Activated CD4-positive, alpha-beta T cell treated with anti-CD3 and anti-CD28 coated beads, Interleukin-2, amount 10 ng/mL, durations not matched to agents 24 days and 14 days (primary cell): ENCODE measurements at places on chromosomes 3 and 15.
A peak's percentile ranks its signal among the peaks of the same experiment; 100 is the strongest.

- no peak for DNase-seq
Measured at GRCh38 chr3:130811557-130811956, 64.9 kb upstream of the PIK3R4 start.

DNA sequence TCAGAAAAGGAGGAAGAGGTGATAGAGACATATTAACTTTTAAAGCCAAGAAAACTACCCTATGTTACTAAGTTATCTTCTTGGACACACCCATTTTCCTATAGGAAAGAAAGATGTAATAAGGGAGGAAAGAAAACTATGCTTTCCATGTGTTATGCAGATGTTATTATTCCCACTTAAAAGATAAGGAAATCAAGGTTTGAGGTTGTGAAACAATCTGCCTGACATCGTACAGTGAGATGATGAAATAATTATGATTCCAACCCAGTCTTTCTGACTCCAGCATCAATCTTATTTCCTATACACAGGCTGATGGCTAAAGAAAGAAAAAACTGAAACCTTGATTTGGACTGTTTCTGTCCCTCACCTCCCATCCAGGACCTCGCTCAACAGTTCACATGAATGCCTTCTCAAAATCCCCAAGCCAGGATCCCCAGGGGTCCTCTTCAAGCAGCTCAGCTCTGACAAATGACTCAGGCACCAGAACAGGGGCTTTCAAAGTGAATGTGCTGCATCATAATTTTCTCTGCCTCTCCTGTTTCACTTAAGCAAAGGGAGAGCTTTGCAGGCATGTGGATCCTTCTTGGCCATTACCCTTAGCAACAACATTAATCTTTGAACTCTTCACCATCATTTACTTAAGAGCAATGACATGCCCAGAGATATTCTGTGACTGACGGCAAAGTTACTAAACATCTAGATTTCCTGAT is 12.4 kb upstream of the EID1 start:
- DNase-seq = no peak

DNA sequence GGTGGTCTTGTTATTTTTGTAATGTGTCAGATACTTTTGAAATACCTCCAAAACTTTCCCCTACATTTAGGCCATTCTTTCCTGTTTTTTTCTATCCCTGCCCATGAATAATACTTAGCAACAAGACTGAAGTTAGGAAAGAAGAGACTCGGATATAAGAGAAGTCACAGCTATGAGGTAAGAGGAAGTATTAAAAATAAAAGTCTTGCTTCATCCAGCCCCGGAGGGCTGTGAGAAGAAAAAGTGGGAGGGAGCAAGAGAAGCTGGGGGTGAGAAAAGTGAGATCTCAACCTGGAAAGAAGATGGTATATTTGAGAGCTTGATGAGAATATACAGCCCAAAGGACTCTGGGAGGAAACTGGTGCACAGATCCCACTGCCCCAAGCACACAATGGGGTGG is 213.5 kb upstream of the CDIN1 start:
- DNase-seq = no peak

DNA sequence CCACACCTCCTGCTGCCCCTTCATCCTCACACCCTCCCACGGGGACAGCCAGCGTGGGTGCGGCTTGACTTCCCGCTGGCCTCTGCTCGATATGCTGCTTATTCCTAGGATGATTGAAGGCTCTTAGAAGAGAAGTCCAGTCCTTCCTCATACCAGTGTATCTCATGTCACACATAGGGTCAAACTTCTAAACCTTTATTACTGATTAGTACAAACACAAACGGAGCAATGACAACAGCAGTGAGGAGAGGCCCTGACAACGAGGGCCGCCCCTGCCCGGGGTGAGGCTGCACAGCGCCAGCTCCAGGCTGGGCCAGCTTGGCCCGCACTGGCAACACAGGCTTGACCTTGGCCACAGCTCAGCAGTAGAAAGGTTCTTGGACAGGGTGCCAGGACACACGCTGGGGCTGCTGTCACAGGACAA is 3.7 kb downstream of the CIB1 start:
- no peak for DNase-seq

GRCh38 chr15:51619331-51620035 is 3.1 kb downstream of the DMXL2 start:
- DNase-seq = no peak

DNA sequence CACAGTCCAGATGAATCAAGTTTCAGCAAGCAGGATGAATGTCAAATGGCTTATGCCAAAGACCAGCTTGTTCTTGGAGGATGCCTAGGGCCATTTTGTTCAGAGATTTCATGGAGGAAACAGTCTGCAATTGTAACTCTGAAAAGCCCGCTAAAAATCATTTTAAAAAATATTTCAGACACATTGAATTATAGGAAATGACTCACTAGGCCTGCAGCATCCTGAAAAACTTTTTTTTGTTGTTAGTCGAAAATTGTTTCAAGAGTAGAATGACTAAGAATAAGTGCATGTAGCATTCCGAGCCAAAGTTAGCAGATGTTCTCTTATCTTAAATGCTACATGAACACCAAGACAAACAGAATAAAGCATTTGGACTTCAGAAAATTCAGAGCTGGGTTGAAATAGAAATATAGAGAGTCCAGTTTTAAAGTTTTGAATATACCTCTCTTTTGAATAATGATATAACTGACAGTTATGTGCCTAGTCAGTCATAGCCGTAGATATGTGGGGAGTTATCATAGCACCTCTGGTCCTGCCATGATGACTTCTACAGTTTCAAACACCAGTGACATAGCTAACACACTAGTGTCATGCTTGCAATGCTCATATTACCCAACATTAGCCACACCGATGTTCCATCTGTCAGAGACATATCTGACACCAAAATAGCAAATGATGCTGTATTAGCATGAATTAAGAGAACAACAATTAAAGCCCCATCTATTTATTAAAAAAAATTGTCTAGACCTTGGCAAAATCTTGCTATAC is 1462.8 kb upstream of the GBE1 start:
- DNase-seq = no peak

- no peak for DNase-seq
Measured at GRCh38 chr15:69979262-69979661, 118.5 kb downstream of the TLE3 start.

- DNase-seq = no peak
Measured at GRCh38 chr15:69288531-69289341, 10.0 kb upstream of the PAQR5 start.

DNA sequence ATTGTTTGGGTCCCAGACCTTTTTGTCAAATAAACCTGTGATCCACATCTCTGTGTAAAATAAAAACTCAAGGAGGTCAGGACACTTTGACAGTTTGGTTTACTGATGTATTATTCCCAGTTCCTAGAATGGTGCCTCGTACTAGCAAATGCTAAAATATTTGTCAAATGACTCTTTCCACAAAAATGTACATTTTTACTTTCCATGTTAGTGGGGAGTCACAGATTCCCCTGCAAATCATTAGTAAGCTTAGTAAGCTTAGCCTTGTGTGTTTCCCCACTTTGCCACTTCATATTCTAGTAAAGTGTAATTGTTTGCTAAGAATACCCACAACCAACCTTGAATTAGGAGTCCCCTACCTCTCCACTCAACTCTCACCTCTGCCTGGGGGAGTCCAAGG is 2.4 kb upstream of the MAGI1 start:
- no peak for DNase-seq

DNA sequence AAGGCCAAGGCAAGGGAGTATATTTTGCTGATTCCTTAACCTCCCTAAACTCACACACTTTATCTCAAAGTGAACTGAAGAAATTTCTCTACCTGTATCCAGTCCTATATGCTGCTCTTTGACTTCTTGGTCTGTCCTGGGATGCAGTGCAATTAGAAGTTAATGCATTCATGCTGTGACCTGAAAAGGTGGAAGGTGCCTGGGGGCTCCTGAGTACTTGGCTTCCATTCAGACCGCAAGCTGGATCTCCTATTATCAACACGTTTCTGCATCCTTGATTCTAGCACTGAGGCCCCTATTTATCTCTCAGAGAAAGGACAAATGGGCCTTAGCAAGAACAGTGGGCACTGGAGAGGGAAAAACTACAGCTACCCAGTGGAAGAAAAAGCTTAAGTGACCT is 17.7 kb upstream of the CADPS start:
- no peak for DNase-seq

DNA sequence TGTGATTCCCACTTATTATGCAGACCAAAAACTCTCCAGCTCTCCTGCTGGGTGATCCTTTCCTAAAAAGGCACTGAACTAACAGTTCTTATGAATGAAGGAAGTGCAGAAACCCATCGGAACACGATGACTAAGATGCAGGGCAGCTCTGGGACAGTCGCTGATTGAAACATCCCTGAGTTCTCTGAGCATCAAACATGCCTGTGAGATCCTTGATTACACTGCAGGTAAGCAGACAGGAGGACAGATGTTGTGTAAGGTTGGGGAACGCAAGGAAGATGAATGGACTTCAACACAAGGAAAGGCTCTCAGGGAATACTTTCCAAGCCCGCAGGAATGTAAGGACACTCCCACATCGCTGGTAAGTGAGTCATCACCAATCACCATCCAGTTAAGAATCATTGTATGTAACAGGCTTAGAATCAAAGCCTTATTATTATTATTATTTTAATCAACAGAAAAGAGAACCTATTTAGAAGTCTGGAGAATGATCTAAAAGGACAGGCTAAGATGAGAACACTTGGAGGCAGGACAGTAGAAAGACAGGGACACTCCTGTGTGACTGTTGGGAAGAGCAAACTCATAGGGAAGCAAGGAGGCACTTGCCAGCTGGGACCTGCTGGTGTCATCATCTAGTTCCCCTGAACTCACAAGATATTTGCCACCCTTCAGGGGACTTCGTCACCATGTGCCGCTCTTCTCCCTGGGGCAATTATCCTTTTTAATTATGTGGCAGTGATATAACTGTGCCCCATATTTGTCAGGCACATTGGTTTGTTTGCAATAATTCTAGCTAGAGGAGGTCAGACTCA is 26.0 kb downstream of the TMEM158 start:
- DNase-seq = no peak

GRCh38 chr3:14725564-14726440 is 50.9 kb downstream of the C3orf20 start:
- peak; percentile 29 for DNase-seq

DNA sequence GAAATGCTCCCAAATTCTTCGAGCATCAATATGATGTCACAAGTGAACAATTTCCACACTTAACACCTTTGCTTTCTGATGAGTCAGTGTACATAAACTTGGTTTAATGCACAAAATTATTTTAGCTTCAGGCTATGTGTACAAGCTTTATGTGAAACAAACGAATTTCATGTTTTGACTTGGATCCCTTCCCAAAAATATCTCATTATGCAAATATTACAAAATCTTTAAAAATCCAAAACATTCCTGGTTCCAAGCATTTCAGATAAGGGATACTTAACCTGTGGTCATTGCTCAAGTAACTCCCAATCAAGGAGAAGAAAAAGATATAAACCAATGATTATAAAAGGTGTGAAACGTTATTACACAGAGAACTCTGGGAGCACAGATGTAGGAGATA is 25.2 kb downstream of the RAB5A start:
- no peak for DNase-seq

GRCh38 chr3:133991637-133992036 is 38.1 kb downstream of the SLCO2A1 start:
- no peak for DNase-seq

DNA sequence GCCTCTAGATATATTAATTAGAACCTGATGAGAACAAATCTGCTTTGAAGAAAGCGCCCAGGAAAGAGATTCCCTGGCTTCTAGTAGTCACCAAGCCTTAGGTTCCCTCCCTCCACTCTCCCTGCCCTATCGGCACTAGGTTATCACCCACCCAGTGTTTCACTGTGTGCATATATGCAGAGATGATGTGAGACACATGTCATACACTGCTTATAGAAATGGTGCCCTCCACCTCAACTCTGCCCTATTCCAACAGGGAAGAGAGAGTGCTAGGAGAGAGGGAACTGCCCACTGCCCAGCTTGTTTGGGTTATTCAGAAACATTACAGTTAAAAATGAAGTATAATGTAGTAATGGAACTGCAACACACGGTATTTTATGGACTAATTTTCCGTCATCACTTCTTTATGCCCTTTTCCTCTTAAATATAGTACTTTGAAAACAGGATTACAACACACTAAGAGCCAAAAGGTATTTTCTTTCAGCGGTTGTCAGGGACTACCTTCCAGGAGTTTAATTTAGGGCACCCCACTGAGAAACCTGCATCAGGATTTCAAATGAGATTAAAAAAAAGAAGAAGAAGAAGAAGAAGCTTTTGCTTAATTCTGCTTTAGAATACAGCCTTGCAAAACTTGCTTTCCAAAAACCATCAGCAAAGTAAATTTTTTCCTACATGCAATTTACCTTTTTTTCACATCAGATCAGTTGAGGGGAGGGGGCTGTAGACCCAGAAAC is 55.3 kb downstream of the MEIS2 start:
- DNase-seq = no peak

- no peak for DNase-seq
Measured at GRCh38 chr3:93855401-93855800, 118.3 kb downstream of the PROS1 start.

GRCh38 chr15:68585574-68586273 is 6.9 kb downstream of the CORO2B start:
- DNase-seq = no peak

GRCh38 chr3:33482111-33482521 is 41.9 kb upstream of the UBP1 start:
- DNase-seq = peak; percentile 12

- DNase-seq = peak; percentile 56
Measured at GRCh38 chr3:51588724-51589123, 50.2 kb downstream of the RAD54L2 start.

GRCh38 chr15:71171195-71171594 is 55.9 kb downstream of the THSD4 start:
- no peak for DNase-seq

DNA sequence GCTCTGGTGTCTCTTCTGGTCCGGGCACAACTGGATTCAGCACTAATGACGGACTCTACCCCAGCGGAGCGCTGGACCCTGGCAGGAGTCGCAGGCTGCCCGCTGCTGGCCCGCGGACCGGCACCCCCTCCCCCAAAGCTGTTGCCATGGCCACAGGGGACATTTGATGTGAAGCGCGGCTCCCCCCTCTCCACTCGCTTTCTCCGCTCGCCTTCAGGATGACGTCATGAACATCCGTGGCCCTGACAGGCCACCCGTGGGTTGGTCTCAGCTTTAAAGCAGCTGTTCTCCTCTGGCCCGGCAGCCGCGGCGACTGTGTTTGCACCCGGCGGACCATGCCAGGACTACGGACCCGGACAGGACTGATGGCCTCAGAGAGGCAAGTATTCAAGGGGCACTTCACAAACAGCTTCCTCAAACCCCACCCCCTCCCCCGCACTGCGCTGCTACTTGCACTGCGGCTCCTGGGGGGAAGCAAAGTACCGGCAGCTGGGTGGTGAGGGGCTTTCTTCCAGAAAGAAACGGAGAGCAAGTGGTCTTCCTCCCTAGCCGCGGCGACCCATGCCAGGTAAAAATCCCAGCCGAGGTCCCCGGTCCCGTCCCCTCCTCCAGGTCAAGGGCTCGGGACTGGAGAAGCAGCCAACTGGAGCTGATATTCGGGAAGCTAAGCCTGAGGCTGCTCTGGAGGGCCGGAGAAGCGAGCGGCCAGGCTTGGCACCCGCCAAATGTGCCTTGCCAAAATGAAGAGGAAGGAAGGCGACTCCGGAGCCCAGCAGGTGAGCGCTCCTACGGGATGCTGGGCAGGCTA is 16.6 kb upstream of the AEN start:
- DNase-seq = peak; percentile 53

- DNase-seq = no peak
Measured at GRCh38 chr3:12753275-12754028, 5.6 kb downstream of the TMEM40 start.

- no peak for DNase-seq
Measured at GRCh38 chr3:128066114-128066513, 13.9 kb downstream of the SEC61A1 start.

- no peak for DNase-seq
Measured at GRCh38 chr3:79199966-79200365, 567.8 kb downstream of the ROBO1 start.
